ENCODE measurements at places on chromosomes 1 and 21.

GRCh38 chr1:59329412-59330053, 32.6 kb downstream of the FGGY start:
- DNase-seq: no peak

DNA sequence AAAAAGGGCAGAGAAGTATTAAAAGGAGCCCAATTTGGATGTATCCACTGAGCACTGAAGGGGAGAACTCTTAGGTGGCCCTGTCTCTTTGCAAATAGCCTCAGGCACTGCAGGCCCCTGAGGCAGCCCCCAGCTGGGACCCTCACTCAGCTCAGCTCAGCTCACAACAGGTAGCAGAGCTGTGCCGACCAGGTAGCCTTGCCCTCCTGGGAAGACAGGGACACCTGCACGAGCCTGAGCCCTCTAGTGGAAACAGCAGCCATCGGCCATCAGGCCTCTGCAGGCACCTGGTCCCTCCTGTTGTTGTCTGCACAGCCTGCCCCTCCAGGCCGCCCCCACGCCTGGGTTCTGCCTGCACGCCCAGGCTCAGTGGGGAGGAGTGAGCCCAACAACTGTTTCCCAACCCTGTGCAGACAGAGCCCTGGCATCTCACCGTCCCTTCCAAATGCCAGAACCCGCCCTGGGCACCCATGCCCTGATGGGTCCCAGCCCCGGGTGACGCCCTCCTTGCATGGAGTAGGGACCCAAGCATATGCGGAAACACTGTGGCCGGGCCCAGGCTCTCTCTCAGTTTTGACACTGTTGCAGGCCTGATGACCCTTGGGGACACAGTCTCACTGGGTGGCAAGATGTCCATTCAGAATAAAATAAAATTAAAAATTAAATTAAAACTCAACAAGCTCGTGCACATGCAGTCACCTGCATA, 60.0 kb upstream of the AJAP1 start:
- no peak for DNase-seq

GRCh38 chr1:23756676-23757075, 13.4 kb downstream of the ELOA start:
- no peak for DNase-seq

- DNase-seq: no peak
Observed at GRCh38 chr1:223620297-223620897, 45.1 kb downstream of the CAPN8 start.

GRCh38 chr1:165679282-165680036, 18.9 kb downstream of the ALDH9A1 start:
- DNase-seq: no peak
